Thoracic aorta (tissue), 2 donors: ENCODE measurements at places on chromosomes 3 and 15. TPM values are rescaled to one million over a fixed set of nuclear protein-coding genes. Genes with fewer than 3 reads are reported as not detected.

GRCh38 chr15:74391582-74392450 is 24.4 kb upstream of the CYP11A1 start:
- DNase-seq: no peak

DNA sequence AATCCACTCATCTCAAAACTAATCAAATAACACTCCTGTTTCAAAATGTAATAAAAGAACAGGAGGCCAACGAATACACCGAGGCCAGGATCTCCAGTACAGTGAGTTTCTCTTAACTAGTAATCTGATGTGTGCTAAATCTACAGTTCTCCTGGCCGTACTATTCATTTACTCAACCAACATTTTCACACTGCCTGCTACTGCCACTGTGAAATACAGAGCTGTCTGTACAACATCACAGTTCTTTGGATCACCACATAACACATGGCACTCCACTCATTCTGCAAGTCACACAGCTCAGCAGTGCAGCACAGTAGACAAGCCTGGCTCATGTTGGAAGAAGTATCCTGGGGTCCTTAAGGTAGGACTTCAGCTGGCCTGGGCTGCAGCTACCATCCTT is 21.9 kb downstream of the RIOX2 start:
- no peak for DNase-seq

GRCh38 chr15:68371160-68371559 is 60.8 kb downstream of the ITGA11 start:
- DNase-seq: no peak

DNA sequence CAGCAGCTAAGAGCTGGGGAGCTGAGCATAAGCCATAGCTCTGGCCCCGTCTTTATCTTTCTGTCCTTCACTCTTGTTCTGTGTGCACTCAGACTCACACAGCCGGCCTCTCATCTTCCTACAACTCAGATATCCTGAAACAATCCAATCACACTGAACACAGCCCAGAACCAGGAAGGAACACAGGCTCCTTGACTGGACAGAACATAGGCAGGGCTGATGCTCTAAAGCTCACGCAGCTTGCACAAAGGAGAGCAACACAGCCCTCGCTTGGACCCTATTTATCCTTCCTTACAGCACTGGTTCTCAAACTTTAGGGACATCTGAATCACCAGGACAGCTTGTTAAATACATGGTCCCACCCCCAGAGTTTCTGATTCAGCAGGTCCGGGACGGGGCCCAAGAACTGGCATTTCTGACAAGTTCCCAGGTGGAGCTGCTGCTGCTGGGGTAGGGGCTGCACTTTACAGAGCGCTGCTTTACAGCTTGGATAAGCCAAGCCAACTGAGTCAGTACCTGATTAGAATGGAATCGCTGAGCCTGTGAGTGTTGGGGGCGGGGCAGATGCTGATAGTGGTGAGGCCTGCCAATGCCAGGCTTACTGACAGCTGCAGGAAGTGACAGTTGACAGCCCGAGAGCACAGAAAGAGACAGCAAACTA is 65.1 kb downstream of the MRPL46 start:
- no peak for DNase-seq

- no peak for DNase-seq
Observed at GRCh38 chr15:47288794-47289193, 428.5 kb upstream of the SEMA6D start.

DNA sequence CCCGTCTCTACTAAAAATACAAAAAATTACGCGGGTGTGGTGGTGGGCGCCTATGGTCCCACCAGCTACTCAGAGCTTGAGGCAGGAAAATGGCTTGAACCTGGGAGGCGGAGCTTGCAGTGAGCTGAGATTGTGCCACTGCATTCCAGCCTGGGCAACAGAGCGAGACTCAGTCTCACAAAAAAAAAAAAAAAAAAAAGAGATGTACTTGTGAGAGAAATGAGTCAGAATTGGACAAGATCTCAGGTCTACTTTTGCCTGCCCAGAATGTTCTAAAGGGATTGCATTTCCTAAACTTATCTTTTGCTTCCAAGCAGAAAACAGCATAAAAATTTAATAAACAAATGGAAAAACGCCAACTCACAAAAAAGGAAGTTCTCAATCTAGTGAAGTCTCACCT is 167.5 kb downstream of the NR2F2 start:
- DNase-seq: no peak

The IL5RA gene
- total RNA-seq: not detected

The CGGBP1 gene
- total RNA-seq: 52.7 TPM

The CPN2 gene
- total RNA-seq: not detected
